ENCODE measurements at places on chromosomes 11 and 22.

DNA sequence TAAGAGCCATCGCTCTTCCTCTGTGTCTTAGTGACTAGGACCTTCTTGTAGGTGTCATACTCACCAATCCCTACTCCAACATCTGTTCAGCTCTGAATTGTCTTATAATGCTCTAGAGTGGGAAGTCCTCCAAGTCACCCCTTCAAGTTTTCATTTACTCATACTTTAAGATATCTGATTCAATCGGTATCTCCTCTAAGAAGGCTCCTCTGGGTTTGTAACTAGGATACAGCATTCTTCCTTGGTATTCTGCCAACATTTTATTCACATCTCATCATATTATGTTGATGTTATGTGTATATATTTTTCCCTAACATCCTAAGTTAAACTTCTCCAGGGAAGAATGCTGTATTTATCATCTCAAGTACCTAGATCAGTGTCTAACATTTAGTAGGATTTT is 662.1 kb downstream of the NTM start:
- no peak for DNase-seq

- DNase-seq = no peak
These were observed 880.6 kb downstream of the LUZP2 start for GRCh38 chr11:25377466-25377865.

- DNase-seq = no peak
These were observed 274.3 kb downstream of the JRKL start for GRCh38 chr11:96664110-96664509.

GRCh38 chr22:27866135-27867084 is 52.6 kb downstream of the PITPNB start:
- DNase-seq = no peak

GRCh38 chr11:112017538-112017937 is 7.7 kb upstream of the DLAT start:
- DNase-seq = no peak

GRCh38 chr11:123364080-123364479 is 66.0 kb upstream of the GRAMD1B start:
- no peak for DNase-seq

- no peak for DNase-seq
These were observed 689 bp downstream of the VSIG2 start for GRCh38 chr11:124751391-124751740.

- peak; percentile 54 for DNase-seq
These were observed 912.8 kb downstream of the DLG2 start for GRCh38 chr11:84714316-84714780.

DNA sequence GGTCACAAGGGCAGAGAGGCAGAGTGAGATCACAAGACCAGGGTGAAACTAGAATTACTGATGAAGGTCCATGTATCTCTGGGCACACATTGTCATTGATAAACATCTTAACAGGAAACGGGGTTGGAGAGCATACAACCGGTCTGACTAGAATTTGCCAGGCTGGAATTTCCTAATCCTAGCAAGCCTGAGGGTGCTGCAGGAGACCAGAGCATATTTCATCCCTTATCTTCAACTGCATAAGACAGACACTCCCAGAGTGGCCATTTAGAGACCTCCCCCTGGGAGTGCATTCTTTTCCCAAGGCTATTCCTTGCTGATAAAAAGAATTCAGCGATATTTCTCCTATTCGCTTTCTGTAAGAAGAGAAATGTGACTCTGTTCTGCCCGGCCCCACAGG is 84.6 kb upstream of the IZUMO1R start:
- DNase-seq = no peak

GRCh38 chr11:76071090-76071489 is 135.2 kb downstream of the WNT11 start:
- no peak for DNase-seq

DNA sequence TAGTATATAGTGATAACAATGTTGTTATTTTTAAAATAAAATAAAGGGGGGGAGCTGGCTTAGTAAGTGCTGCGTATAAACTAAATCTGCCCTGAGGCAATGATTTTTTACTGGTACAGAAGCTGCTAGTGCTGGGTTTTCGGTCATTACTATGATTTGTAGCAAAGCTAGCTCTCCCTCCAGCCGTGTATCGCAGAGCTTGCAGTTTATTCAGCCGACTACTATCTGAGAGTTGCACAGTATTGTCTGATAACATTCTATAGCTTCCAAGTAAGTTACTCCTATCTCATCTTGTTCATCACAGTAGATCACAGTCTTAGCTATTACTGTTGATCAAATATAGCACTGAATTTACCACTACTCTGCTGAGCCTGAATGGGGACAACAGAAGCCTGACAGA is 805.5 kb upstream of the ARHGAP42 start:
- DNase-seq = no peak

GRCh38 chr11:612201-612960 is 3.4 kb downstream of the IRF7 start:
- DNase-seq = no peak

- no peak for DNase-seq
These were observed 41.1 kb downstream of the DIXDC1 start for GRCh38 chr11:111978028-111978771.

GRCh38 chr11:44542372-44542771 is 23.1 kb upstream of the CD82 start:
- DNase-seq = no peak

- DNase-seq = no peak
These were observed 501.6 kb downstream of the MIAT start for GRCh38 chr22:27159016-27159415.

DNA sequence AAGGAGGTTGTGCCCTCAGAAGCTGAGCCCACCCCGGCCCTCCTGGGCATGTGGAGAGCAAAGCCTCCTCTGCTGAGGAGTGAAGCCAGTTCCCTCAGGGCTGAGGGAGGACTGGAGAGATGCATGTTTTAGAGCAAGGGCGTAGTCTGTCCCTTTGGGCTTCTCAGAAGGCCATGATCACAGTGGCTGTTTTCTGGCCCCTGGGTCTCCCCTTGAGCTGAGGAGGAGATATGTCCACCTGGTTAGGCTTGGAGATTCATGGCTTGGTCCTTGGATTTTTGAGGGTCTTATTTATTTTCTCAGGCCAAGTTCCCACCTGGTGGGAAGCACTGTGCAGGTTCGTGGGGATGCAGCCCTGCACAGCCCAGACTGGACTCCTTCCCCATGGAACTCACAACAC is 46.5 kb upstream of the THY1 start:
- no peak for DNase-seq
